ENCODE measurements at places on chromosomes 7 and 10. TPM values are rescaled to one million over a fixed set of nuclear protein-coding genes. Genes with fewer than 3 reads are reported as not detected.
A peak's percentile ranks its signal among the peaks of the same experiment; 100 is the strongest.

The PAX4 gene
- not detected for total RNA-seq

The OR6V1 gene
- not detected for total RNA-seq

The ADAM22 gene
- 1.1 TPM for total RNA-seq

The FZD8 gene
- total RNA-seq, result 2.3 TPM

The IFIT2 gene
- 3.0 TPM for total RNA-seq

The SPDYE5 gene
- not detected for total RNA-seq

DNA sequence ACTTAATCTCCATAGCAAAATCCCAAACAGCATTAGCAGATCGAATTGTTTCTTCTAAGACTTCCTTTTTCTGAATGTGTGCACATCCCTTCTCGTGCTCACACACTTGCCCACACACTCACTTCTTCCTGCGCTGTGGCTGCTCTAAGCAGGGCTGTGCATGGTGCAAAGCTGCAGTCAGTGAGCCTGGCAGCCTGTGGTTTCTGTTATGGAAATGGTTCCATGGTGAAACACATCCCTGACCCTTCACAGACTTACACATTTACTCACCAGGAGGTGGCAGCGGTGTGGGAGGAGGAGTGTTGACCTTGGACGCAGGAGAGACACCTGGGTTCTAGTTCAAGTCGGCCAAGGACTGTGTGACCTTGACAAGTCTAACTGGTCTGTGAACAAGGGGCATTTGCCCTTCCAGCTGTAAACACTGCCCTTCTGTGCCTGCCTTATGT lies 24.9 kb downstream of the MTURN start:
- no peaks in the 10 kb centered on the region for H3K27me3 ChIP-seq
- H3K4me1 ChIP-seq, result peaks cover 3% of the 10 kb centered on the region
- H3K27ac ChIP-seq, result no peak overlapping the region
- no peaks in the 10 kb centered on the region for H3K36me3 ChIP-seq

- H3K27me3 ChIP-seq, result no peaks in the 10 kb centered on the region
- no peaks in the 10 kb centered on the region for H3K36me3 ChIP-seq
- no peak overlapping the region for H3K4me3 ChIP-seq
- DNase-seq, result no peak
These were observed 264.3 kb downstream of the ADK start for GRCh38 chr10:74415146-74415839.

GRCh38 chr7:151924508-151924907 lies 31.7 kb upstream of the GALNTL5 start:
- no peaks in the 10 kb centered on the region for H3K27me3 ChIP-seq
- H3K4me1 ChIP-seq, result peaks cover 44% of the 10 kb centered on the region
- no peak overlapping the region for H3K4me3 ChIP-seq
- H3K36me3 ChIP-seq, result no peaks in the 10 kb centered on the region
- no peak for DNase-seq

GRCh38 chr7:127678947-127679346 lies 27.0 kb downstream of the SND1 start:
- peaks cover 11% of the 10 kb centered on the region for H3K36me3 ChIP-seq
- H3K27ac ChIP-seq, result no peak overlapping the region
- no peaks in the 10 kb centered on the region for H3K27me3 ChIP-seq
- H3K4me1 ChIP-seq, result peaks cover 7% of the 10 kb centered on the region
- no peak overlapping the region for H3K4me3 ChIP-seq

DNA sequence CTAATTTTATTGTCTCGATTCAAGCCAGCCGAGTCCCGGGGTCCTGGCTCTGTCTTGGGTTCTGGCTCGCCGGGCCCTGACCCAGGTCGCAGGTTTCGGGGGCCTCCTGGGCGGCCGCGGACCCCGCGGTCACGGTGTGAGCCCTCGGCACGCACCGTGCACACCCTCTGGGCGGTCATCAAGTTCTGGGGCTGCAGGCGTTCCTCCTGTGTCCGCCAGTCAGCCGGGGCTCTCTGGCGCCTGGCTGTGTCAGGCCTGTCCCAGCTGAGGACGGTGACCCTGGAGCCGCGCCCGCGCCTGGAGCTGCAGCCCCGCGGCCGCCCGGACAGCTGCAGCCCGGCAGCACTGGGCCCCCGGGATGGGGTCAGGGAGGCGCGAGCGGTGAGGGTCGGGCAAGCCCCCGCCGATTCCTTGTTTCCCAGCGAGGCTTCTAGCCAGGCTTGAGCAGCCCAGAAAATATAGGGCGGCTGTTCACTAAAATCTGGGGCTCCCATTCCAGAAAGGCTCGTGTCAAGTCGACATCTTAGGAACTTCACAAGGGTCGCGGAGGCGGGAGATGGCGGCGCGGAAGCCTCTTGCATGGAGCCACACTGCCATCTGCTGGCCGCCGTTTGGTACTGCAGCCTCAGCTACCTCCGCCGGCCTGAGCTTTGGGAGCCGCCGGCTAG lies 4.2 kb upstream of the HOXA7 start:
- peak overlapping the region; percentile 44 for H3K27ac ChIP-seq
- DNase-seq, result peak; percentile 62
- peaks cover 99% of the 10 kb centered on the region for H3K27me3 ChIP-seq
- H3K36me3 ChIP-seq, result no peaks in the 10 kb centered on the region
- H3K4me3 ChIP-seq, result peak overlapping the region; percentile 71

GRCh38 chr7:78092331-78092730 lies 293.8 kb downstream of the PHTF2 start:
- H3K4me3 ChIP-seq, result no peak overlapping the region
- H3K36me3 ChIP-seq, result no peaks in the 10 kb centered on the region
- no peak overlapping the region for H3K27ac ChIP-seq
- no peaks in the 10 kb centered on the region for H3K4me1 ChIP-seq
- H3K27me3 ChIP-seq, result no peaks in the 10 kb centered on the region

- H3K36me3 ChIP-seq, result no peaks in the 10 kb centered on the region
- H3K27me3 ChIP-seq, result no peaks in the 10 kb centered on the region
- no peak for DNase-seq
- no peak overlapping the region for H3K27ac ChIP-seq
- H3K4me3 ChIP-seq, result no peak overlapping the region
- H3K4me1 ChIP-seq, result no peaks in the 10 kb centered on the region
These were observed 114.4 kb upstream of the AOAH start for GRCh38 chr7:36838616-36839225.

GRCh38 chr10:104038537-104038936 lies 47.1 kb downstream of the COL17A1 start:
- no peaks in the 10 kb centered on the region for H3K36me3 ChIP-seq
- DNase-seq, result no peak
- no peak overlapping the region for H3K27ac ChIP-seq
- H3K4me1 ChIP-seq, result no peaks in the 10 kb centered on the region
- no peak overlapping the region for H3K4me3 ChIP-seq

Measured in esophagus squamous epithelium (tissue), 5 donors.